Activated CD4-positive, CD25-positive, alpha-beta regulatory T cell treated with anti-CD3 and anti-CD28 coated beads, Interleukin-2, amount 50 U/mL, for 16 hours (primary cell): ENCODE measurements at places on chromosomes 7 and 10.
A peak's percentile ranks its signal among the peaks of the same experiment; 100 is the strongest.

- DNase-seq = no peak
Observed at GRCh38 chr10:102436312-102436711, 3.9 kb upstream of the CUEDC2 start.

DNA sequence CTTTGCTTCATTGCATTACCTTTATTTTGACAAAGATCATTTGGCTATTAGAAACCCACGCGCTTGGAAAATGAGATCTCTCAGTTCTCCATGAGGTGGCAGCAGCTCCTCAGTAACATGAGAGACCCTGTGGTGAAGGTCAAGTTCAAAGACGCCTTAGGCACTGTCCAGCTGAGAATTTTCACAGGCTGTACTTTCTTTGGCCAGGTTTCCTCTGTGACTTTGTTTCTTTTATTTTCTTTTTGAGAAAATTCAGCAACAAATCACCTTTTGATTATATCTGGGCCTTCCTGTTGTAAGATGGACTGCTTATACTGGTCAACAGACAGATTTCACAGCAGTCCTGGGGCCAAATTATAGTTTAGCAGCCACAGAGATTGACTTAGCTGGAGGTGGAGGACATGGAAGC is 54.5 kb downstream of the RAB18 start:
- DNase-seq = no peak

DNA sequence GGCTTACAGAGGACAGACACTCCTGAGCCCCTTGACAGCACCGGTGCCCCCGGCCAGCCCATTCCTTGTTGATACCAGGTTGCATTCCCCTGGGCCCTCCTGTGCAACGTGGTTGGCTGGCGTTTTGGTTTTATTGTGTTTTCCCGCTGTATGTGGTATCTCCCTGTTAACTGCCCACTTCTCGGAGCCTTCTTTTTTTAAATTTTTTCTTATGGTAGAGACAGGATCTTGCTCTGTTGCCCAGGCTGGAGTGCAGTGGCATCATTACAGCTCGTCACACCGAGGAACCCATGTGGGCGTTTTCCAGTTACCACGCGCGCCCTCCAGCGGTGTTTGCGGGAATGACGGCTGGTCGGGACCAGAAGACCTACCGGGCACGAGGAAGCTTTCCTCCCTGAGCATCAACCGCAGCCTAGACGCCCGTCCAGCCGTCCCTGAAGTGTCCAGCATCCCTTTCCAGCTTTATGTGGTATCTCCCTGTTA is 16.9 kb upstream of the ZFAND2A start:
- DNase-seq = peak; percentile 68

DNA sequence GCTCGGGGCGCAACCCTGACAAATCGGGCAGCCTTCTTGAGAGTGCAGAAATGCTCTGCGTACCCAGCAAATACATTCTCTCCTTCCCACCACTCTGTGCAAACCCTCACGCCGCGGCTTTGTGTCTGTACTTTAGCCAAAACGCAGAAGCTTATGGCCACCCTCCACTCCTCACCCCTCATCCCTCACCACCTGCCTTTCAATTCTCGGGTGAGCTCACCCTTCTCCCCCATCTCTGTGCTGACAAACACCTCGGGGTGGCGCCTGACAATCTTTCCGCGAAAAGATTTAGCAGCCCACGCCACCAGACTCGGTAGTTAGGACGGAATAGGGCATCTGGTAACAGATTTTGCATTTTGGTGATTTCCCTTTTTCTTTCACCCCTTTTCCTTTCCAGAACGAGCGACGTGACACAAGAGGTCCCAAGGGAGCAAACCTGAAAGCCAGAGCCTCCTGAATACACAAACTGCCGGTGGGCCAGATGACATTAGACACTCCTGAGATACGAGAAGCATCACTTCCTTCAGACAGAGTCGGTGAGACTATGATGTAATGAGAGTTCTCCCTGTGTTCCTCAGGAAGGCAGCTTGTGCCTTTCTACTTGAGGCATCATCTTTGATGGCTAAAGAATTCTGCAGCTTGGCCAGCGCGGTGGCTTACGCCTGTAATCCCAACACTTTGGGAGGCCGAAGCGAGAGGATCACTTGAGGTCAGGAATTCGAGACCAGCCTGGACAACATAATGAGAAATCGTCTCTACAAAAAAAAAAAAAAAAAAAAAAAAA is 671 bp upstream of the ATAD1 start:
- peak; percentile 48 for DNase-seq

DNA sequence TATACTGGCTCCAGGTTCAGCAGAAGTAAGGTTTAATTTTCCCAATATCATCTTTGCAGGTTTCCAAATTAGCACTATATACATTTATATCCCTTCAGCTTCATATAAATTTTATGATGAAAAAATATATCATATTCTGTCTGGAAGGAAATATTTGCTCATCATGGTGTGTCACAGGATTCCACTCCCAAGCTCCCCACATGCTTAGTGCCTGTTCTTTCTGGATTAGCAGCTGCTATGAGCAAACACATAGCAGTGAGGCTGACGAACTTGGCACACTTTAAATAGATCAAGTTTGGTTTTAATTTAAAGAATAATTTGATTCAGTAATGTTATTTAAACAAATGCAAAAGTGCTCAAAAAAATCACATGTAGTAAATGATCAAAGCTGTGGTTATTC is 251.9 kb downstream of the AGMO start:
- DNase-seq = no peak

DNA sequence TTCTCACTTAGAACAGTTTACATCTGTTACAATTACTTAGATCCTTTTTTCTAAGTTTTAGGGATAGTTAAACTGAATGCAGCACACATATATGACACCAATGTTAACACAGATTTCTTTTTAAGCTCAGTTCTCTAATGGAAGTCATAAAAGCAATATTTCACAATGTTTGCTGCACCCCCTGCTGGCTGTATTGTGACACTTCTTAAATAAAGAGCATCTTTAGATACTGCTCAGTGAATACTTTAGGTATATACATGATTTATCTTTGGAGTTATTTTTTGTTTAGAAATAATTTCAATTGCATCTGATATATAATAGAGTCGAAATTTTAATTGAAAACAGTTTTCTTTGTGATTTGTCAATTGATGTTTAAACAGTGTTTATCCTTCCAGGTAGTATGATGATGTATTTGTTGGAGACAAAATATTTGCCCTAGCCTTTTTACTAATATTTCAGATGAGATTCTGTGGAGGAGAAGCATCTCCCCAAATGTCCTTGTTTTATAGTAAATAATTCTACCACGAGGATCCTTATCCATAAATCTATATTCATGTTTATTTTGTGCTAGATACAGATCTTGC is 174.4 kb downstream of the ST7 start:
- peak; percentile 27 for DNase-seq

DNA sequence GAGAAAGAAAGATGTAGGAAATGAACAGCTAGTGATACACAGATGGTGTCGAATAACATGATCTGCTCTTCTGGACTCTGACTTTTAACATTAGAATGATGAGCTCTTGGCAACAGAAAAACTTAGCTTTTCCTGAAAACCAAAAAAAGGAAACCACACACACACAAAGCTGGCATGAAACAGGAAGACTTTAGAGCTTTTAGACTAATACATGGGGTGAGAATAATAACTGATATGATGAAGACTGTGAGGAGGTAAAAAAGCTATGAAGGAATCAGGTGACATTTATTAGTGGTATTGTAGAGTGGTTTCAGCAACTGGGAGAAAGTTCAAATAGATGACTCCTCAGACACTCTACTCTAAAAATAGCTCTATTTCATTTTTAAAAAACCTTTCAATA is 491.9 kb downstream of the PARD3 start:
- DNase-seq = no peak

GRCh38 chr10:75043256-75044131 is 68.0 kb upstream of the SAMD8 start:
- DNase-seq = no peak

DNA sequence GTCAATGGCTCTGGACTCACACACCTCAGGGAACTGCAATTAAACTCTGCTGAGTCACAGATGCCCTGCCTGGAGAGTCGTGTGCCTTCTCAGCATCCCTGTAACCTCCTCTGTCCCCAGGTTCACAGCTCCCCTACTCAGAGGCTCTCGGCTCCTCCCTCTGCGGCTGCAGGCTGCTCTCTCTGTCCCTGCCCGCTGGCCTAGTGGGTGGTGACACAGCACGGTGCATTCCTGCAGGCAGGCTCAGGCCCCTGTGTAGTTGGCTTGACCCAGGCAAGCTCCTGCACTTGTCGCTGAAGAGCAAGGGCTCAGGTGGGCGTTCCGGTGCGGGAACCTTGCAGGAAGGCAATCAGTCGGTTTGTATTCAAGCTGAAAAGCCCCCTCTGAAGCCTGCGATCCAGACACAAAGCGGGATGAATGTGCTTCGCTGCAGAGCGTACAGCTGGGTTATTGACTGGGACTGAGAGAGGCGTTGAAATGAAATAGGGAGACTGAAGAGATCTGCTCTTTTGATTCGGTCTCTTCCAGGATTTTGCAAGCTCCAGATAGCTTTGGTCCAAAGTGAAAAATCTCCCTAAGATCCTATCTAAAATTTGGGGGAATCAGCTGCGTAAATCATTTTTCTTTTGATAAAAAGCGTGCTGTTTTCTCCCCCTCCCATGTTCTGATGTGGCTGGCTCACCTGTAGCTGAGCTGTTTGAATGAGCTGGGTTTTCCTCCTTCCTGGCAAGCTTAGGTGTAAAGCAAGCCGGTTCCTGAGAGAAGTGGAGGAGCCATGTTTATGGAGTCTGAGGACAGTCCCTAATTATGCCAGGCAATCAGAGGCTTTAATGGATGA is 208.7 kb upstream of the PHYHIPL start:
- DNase-seq = no peak

GRCh38 chr7:83677180-83677866 is 28.4 kb upstream of the SEMA3E start:
- no peak for DNase-seq

- DNase-seq = no peak
Observed at GRCh38 chr10:89221919-89222318, 14.8 kb upstream of the CH25H start.

GRCh38 chr10:63496561-63496960 is 24.6 kb upstream of the REEP3 start:
- no peak for DNase-seq

GRCh38 chr7:4882169-4883032 is 1.1 kb downstream of the RADIL start:
- no peak for DNase-seq

GRCh38 chr7:67448271-67448670 is 451.6 kb downstream of the TYW1 start:
- DNase-seq = no peak

- no peak for DNase-seq
Observed at GRCh38 chr7:112996331-112996871, 90.2 kb downstream of the GPR85 start.

DNA sequence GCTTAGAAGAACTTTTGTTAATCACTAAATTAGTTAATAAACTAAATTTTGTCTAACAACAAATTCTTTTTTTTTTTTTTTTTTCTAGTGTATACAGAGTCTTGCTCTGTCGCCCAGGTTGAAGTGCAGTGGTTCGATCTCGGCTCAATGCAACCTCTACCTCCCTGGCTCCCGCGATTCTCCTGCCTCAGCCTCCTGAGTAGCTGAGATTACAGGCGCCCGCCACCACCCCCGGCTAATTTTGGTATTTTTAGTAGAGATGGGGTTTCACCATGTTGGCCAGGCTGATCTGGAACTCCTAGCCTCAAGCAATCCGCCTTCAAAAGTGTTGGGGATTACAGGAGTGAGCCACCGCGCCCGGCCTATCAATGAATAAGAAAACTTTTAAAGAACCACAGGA is 1.1 kb upstream of the IQUB start:
- DNase-seq = no peak

- DNase-seq = no peak
Observed at GRCh38 chr7:80736371-80737125, 98.1 kb downstream of the CD36 start.

DNA sequence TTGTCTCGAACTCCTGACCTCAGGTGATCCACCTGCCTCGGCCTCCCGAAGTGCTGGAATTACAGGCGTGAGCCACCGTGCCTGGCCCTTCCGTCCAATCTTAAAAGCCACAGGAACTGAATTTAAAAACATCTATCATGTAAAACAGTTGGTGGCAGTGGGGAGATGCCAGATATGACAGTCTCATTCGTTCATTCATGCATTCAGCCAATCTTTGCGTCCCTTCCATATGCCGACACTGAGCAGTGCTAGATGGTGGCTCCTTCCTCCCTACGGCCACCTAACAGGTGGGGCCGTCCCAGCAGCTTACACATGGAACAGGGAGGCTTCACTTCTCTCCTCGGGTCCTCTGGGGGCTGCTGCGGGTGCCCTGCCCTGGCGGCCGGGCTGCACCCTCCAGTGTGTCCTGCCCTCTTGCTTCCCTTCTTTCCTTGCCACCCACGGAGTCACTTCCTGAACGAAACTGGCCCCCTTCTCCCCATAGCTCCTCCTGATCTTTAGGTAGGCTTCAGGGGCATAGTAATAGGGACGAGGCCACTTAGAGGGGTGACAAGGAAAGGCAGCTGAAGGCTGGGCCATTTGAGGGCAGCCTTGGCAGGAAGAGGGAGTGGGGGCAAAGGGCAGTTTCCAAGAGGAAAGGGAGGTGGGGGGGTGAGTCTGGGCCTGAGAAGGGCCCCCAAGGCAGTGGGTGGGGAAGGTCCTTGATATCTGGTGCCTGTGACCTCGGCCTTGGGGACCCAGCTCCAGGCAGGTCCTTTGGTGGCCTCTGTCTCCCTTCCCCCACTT is 53.8 kb downstream of the PROSER2 start:
- DNase-seq = no peak

- no peak for DNase-seq
Observed at GRCh38 chr10:79024296-79024695, 44.5 kb upstream of the ZMIZ1 start.

- no peak for DNase-seq
Observed at GRCh38 chr7:105766421-105767073, 109.9 kb downstream of the ATXN7L1 start.

GRCh38 chr10:77156406-77156879 is 481.2 kb downstream of the KCNMA1 start:
- DNase-seq = no peak

- no peak for DNase-seq
Observed at GRCh38 chr10:79073784-79074432, 5.1 kb downstream of the ZMIZ1 start.

- no peak for DNase-seq
Observed at GRCh38 chr10:95840121-95840520, 67.7 kb upstream of the CC2D2B start.

DNA sequence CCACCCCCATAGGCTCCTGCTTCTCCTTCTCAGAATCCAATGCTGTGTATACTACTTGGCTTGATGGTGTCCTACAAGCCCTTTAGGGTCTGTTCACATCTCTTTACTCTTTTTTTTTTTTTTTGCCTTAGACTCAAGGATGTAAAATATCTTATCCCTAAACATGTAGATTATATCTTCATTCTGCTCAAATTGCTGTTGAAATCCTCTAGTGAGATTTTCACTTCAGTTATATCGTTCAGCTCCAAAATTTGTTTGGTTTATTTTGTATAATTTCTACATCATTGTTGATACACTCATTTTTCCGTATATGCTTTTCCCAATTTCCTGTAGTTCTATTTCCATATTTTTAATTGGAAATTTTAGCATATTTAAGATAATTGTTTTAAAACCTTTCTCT is 1.8 kb upstream of the AKR1C3 start:
- DNase-seq = no peak

DNA sequence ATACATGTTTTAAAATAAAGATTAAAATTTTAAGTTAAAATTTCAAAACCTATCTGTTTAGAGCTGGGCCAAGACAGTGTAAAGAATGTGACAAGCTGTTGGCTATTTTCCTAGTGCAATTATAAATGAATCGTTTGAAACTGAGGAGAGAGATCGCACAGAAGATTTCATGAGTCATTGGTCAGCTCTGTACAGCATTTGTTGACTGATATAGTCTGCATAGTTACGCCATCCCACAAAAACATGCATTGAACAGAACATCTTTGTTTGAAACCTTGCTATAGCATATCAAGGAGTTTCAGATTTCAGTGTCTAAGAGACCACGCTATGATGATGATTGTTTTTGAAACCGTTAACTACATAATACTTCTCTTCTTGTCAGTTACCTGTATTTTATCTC is 1.3 kb upstream of the C10orf67 start:
- DNase-seq = no peak
